GM12891 (cell line): ENCODE measurements at places on chromosomes 1 and 21.

DNA sequence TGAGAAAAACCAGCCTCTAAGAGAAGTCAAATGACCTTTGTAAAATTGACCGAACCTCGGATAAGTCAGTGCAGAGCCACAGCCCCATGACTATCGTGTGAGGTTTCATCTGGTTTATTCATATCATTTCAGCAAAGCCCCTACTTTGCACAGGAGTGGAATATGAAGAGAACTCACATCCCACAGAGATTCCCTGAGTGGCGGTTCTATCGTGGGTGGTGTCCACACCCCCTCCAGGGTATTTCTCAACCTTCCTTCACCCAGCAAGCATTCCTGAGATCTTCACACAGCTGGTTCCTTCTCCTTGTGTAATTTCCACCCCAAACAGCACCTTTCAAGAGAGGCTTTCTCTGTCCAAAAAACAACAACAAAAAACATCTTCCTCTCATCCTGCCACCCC lies 47.5 kb downstream of the EVA1C start:
- DNase-seq: no peak

DNA sequence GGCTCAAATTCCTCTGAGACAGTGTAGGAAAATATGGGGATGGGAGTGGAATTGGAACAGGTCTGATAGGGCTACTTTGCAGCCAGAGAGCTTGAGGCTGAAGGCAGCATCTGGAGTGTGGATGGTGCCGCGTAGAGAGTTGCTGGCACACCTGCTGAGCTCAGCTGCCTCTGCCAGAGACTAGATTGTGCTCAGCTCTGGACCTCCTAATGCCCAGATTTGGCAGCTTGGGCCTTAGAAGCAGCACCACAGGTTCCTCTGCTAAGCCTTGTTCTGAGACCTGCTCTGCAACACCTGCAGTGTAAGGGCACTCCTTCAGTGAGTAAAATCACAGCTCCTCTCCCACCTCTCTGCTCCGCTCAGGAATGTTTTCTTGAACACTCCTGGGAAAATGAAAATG lies 23.3 kb downstream of the ACOT11 start:
- DNase-seq: no peak

GRCh38 chr1:229027622-229028182 lies 243.2 kb upstream of the RAB4A start:
- DNase-seq: no peak

- no peak for DNase-seq
These were observed 49.6 kb downstream of the INTS7 start for GRCh38 chr1:211985556-211986264.

GRCh38 chr1:39159224-39160036 lies 45.1 kb upstream of the MACF1 start:
- DNase-seq: no peak

- DNase-seq: no peak
These were observed 46.2 kb downstream of the DDR2 start for GRCh38 chr1:162678439-162678838.

- no peak for DNase-seq
These were observed 115.0 kb downstream of the TGFB2 start for GRCh38 chr1:218459878-218460711.

DNA sequence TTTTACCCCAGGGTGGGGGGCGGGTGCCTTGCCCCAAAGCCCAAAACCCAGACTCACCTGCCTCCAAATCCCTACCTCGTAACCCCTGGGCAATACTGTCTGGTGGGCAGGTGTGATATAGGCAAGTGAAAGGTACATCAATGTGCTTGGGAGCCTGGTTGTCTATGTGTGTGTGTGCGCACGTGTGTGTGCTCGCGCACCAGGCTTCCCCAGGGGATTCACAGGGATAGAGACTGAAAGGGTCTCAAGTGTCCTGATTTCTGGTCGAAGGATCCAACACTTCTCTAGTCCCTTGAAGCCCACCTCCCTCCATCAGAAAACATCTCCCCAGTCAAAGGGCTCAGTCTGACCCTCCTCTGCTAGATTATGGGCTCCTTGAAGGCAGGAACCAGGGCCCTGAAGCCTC lies 28.9 kb upstream of the EPB41 start:
- DNase-seq: no peak

GRCh38 chr1:185070051-185070450 lies 24.7 kb downstream of the RNF2 start:
- no peak for DNase-seq

- no peak for DNase-seq
These were observed 43.7 kb downstream of the ST7L start for GRCh38 chr1:112575154-112575804.

GRCh38 chr1:91454136-91454535 lies 46.5 kb upstream of the CDC7 start:
- DNase-seq: no peak

DNA sequence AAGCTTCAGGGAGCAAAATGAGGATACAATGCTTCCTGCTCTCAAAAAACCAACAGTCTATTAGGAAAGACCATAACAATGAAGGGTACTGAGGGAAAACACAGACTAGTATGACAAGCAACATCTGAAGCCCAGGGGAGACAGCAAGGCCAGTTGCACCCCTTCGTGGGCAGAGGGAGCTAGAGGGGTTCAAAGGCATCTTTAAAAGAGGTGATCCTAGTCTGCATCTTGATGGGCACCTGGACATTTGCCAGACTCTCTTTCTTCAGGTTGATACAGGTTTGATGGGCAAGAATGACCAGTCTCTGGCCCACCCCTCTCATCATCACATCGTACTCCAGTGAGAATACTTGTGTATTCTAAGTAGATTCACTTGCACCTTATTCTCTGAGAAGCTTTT lies 177.7 kb downstream of the VAV3 start:
- DNase-seq: no peak

DNA sequence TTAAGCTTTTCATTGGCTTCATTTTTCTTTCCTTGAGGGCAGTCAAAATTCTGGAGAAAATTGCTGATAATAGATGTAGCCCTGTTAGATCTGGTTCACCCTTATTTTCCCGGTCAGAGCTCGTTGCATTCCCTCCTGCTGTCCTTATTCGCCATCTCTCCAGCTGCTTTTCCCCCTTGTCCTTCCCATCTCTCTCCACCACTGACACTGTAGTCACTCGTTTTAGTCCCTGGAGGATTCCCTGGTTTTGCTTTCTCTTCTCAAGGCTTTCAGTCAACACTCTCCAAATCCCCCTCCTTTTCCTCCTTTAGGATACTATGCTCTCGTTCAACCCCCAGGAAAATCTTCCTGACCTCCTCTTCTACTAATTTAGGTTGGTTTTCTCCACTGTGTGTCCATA lies 83.1 kb downstream of the C21orf91 start:
- no peak for DNase-seq

GRCh38 chr21:44485796-44486195 lies 30.5 kb downstream of the LRRC3 start:
- DNase-seq: no peak

DNA sequence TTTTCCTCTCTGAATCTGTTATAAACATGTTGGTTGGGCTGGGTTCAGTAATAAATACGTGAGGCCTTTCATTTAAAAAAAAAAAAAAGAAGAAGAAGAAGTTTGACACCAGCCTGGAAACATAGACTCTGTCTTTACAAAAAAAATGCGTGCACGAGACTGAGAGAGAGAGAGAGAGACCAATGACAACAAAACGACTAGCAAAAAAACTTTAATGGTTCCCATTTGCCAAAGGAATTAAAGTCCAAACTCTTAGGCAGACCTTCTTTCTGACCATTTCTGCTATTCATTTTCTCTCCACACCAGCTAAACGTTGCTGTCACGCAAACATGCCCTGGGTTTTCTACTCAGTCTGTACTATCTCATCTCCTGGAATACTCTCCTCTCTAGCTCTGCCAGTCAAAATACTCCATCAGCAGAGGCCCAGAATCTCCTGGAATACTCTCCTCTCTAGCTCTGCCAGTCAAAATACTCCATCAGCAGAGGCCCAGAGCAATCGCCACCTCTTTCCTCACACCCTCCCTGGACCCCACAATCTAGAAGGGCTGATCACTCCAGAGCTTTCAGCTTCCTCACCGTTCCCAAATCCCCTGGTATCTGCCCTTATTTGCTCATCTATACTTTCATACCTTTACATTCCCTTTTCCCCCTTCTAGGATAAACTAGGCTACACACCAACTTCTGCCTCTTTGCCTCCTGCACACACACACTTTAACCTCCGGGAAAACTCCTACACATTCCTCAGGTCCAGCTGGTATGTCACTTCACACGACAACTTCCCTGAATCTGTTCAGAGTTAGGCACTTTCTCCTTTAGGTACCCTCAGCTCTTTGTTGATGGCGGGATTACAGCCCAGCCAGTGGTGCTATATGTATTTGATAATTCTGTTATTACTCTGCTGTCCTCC lies 100.0 kb downstream of the CDC7 start:
- no peak for DNase-seq

- DNase-seq: no peak
These were observed 92.9 kb upstream of the TSPAN2 start for GRCh38 chr1:115182012-115182715.

DNA sequence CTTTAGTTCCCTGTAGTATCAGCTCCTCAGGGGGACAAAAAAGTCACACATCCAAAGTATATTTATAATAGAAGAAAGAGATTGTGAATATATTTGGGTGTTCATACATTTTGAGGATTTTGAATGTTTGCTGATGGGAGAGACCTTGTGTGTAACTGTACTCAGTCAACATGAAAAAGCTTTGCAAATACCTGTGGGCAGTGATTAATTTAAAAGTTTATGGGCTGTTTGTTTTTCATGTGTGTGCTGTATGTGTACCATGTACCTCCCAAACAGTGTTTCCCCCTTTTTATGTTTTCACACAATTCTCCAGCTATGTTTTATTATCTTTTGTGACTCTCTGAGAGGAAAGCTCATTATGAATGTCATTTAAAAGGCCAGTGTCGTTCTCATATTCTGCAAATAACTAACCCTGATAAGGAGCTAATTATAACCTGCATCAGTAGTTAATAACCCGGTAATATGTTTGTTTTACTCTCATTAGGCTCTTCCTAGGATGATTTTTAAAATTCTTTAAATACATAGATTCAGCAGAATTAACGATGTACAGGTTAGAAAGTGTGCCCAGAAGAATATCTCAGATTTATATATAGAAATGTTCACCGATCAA lies 271.5 kb downstream of the NFIA start:
- DNase-seq: no peak

DNA sequence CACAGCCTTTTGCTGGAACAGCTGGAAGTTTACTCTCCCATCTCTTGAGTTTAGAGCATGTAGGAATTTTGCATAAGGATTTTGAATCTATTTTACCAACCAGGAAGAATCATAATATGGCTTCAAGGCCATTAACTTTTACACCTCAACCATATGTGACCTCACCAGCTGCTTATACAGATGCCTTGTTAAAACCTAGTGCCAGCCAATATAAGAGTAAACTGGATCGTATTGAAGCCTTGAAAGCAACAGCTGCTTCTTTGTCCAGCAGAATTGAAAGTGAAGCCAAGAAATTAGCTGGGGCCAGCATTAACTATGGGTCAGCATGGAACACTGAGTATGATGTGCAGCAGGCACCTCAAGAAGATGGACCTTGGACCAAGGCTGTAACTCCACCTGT lies 65.4 kb downstream of the CEP350 start:
- DNase-seq: no peak

GRCh38 chr1:27589841-27590426 lies 14.0 kb downstream of the AHDC1 start:
- no peak for DNase-seq

- DNase-seq: no peak
These were observed 61.5 kb upstream of the ATP1B1 start for GRCh38 chr1:169044971-169045370.

- DNase-seq: no peak
These were observed 252.0 kb downstream of the PTBP2 start for GRCh38 chr1:96973605-96974004.

DNA sequence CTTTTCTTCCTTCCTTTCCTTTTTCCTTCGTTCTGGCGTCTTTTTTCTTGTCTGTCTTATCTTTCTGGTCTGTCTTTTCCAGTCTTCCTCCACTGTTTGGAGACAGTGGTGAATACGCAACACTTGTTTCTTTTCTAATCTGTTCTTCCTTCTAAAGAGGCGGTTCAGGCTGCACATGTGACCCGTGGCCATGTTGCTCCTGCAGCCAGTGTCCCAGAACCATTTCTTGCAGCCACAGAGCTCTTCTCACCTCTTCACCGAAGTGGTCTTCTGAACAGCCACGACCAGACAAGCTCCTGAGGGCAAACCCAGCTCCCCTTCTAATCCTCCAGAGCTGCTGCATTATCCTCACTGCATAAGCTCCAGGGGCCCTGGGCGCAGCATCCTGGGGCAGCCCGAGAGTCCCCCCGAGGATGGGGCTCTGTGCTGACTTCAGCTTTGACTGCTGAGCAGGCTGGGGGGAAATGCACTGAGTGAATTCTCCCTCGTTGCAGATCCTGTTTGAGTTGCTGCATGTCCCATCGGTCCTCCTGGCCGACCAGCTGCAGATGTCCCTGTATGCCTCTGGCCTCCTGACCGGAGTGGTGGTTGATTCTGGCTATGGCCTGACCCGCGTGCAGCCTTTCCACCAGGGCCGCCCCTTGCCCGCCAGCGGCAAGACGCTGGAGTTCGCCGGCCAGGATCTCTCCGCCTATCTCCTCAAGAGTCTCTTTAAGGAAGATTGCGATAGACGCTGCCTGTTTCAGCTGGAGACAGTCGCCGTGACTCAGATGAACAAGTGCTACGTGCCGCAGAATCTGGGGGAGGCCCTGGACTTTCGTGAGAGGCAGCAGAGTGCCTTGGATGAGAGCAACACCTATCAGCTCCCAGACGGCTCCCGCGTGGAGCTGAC lies 70.4 kb downstream of the ACTL8 start:
- DNase-seq: no peak

DNA sequence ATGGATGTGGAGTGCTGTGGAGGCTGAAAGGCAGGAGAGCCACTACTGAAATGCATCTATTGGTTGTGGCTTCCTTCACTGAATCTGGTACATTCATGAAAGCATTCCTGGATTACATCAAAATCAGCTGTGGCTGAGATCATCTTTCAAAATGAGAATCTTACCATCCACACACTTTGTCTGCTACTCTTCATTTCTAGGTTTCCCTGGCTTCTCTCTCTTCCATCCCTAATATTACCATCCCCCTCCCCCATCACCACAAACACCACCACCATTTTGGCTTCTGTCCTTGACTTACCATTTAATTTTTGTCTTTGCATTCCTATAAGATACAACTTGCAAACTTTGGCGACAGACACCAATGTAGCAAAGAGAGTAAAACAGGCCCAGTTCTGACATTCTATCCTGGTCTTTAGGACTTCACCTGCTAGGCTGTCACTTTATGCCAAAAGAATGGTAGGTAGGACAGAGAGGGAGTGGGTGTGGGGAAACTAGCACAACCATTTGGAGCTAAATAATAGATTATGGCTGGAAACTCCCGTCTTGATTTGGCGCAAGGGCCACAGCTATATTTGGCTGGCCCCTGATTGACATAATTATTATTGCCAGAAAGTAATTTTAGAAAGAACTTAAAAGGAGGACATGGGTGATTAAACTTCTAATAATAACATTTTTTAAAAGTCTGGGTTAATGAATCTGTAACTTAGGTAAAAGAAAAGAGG lies 15.1 kb upstream of the DUSP10 start:
- DNase-seq: no peak

- DNase-seq: no peak
These were observed 21.2 kb downstream of the ATF6 start for GRCh38 chr1:161787355-161787754.

GRCh38 chr1:22489823-22490222 lies 38.2 kb downstream of the ZBTB40 start:
- DNase-seq: no peak

- DNase-seq: no peak
These were observed 41.1 kb upstream of the TNFRSF1B start for GRCh38 chr1:12125422-12126355.

- DNase-seq: no peak
These were observed 9.7 kb upstream of the AGO1 start for GRCh38 chr1:35873243-35873750.
